ENCODE measurements at places on chromosomes 3 and 15. TPM values are rescaled to one million over a fixed set of nuclear protein-coding genes. Genes with fewer than 3 reads are reported as not detected.
A peak's percentile ranks its signal among the peaks of the same experiment; 100 is the strongest.

- DNase-seq: no peak
These were observed 14.6 kb upstream of the ARPP21 start for GRCh38 chr3:35624698-35625097.

DNA sequence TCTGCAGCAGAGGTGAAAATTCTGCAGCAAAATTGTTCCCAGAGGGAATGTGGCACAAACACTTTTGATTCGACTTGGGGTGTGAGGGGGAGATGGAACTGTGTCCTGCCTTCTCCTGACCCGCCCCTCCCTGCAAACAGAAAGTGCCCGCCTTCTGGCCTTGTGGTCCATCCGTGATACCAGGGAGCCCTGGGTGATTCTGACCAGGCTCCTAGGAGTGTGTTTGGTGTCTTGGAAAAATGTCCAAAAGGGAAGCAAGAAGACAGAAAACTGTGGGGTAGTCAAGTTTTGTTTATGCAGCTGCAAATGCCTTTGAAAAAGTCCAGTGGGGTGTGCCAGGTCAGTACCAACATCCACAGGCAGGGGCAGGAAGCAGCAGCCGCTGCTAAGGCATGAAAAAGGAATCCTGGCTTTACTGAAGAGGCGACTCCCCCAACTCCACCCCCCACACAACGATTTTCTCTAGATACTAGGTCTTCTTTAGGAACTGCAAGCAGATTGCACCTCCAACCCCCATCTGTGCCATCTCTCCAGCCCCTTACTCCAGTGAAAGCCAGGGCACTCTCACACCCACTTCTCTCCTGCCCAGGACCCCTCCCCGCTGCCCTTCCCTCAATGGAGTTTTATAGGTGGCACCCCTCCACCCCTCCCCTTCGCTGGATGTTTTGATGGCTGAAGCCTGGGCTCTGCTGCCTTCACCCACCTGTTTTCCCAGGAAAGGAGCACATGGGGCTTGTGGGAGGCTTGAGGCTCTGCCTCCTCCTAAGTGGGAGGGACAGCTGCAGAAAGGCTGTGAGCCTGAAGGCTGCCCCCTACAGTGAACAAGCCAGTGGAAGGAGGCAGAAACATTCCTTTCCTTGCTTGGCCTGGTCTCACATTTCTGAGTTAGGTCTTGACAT is 82.4 kb upstream of the HERC1 start:
- peak; percentile 68 for DNase-seq

DNA sequence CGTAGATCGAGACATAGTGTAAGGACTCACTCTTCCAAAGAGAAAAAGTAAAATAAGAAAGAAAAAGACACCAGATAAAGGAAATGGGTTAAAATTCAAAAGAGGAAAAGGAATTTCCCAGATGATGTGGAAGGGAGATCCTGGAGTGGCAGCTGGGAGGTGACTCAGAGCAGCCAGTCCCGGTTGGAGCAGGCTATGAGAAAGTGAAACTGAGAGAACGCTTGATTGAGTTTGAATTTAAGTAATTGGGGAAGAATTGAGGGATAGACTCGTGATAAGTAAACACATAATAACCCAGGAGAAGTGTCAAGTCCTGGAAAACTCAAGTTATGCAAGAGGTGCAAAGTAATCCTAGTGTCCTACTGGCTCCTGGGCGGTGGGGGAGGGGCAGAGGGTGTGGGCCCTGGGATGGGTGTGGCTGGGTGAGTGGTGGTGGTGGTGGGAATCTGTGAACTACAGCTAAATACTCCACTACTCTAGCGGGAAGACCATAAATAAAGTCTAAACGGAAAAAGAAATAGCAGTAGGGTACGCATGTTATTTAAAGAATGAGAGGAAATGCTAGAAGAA is 1.2 kb downstream of the PRR20G start:
- DNase-seq: no peak

DNA sequence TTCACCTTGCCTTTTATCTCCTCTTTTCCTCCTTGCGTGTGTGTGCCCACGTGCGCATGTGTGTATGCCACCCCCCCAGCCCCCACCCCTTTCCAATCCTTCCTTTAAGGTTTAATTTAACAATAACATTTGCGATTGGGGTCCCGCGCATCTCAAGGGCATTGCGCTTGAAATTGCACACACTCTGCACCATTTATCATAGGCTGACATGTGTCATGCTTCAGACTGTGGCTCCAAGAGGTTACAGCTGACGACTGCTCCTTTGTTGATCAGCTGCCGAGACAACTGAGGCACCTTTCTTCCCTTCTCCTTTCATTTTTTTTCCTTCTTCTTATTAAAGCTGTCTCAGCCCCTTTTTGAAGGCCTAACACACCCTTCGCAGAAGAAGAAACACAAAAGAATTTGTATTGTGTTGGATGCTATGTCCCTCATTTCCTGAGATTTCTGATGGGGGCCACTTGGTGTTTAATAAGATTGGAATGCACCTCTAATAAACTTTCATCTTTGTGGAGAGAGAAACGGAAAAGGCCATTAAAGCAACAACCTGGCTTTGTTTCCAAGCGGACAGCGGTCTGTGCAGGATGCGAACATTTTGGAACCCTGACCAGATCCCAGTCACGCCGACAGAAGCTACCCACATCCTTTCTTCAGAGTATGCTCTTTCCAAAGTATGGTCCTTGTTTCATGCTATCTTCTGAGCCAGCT is 470.1 kb downstream of the MCTP2 start:
- DNase-seq: no peak

DNA sequence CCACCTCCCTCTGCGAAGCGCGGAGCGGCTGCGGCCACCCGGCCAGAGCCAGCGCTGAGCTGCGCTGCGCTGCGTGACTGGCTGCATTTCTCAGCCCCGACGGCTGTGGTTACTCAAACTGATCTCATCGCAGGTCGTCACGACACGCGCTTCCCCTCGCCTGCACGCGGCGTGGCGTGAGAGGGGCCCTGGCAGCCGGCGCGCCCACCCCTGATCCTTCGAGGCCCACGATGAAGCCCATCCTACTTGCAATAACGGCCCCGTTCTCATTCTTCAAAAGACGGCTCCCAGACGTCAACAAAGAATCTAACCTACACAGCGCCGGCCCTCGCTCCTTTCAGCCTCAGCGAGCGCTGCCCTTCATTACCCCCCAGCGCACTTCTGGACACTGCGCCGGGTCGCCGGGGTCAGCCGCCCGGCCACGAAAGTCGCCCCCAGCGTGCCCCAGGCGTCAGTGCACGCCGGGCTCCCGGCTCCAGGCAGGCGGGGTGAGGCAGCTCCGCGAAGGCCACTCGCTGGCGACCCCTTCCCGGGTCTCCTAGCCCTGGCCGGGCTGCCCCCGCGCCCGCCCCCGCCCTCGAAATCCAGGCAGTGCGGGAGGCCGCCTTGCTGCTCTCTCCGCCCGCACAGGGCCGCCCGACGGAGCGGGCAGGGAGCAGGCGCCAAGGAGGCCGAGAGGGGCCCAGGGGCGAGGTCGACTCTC is 9.9 kb upstream of the LEKR1 start:
- DNase-seq: peak; percentile 28

- DNase-seq: no peak
These were observed 113.4 kb downstream of the CMSS1 start for GRCh38 chr3:99931059-99931458.

DNA sequence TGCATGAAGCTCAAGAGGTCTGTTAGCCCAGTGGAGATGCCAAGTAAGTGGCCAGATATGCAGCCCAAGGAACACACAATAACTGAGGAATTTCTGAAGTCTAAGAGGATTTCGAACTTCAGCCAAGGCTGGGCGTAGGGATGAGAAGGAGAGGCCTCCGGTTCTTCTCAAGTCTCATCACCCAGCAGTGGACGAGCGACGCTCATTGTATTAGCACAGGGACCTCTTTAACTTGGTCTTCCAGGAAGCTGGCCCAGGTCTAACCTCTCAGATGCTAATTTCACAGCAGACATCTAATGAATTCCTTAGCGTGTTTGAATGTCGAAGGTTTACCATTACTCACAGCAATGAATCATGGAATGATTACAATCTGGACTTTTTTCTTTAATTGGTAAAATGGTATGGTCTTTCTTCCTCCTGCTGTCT is 85.0 kb downstream of the HES1 start:
- DNase-seq: no peak

- peak; percentile 44 for DNase-seq
These were observed 86.1 kb upstream of the PSMD6 start for GRCh38 chr3:64109438-64109837.

DNA sequence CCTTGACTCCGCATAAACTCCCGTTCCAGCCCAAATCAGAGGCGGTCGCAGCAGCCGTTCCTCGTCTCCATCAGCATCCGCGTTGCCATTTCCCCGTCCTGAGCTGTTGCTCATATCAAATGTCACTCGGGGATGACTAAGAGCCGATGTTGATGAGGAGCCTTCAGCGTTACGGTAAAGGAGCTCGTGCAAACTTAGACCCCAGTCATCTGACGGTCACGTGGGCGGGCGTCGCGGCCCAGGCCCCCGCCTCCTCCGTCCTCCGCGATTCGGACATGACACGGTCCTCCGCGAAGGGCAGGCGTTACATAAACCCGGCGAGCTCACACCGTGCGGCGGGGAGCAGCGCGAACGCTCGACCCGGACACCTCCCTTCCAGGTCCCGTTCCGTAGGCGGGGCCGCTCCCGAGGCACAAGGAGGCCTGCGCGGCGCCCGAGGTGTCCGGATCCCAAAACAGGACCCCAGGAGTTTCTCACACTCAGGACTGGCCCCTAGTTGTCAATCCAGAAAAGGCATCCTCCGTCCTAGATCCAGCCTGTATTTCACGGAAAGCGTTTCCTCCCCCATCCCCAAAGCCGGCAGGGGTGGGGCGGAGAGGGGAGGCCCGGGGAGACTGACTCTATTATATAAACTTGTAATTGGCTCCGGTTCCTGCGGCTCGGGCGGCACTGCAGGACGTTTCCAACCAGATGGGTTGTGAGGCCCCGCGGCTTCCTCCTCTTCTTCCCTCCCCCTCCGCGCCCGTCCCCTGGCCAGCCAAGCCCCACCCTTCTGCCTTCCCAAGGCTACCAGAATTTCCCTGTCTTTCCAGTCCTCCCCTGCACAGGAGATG is 100.0 kb upstream of the IGF1R start:
- peak; percentile 69 for DNase-seq

- DNase-seq: peak; percentile 20
These were observed 314 bp upstream of the TMED3 start for GRCh38 chr15:79310612-79310984.

GRCh38 chr15:40097968-40098476 is 10.7 kb downstream of the BMF start:
- DNase-seq: no peak

GRCh38 chr3:106208967-106209366 is 340.2 kb upstream of the CBLB start:
- DNase-seq: no peak

DNA sequence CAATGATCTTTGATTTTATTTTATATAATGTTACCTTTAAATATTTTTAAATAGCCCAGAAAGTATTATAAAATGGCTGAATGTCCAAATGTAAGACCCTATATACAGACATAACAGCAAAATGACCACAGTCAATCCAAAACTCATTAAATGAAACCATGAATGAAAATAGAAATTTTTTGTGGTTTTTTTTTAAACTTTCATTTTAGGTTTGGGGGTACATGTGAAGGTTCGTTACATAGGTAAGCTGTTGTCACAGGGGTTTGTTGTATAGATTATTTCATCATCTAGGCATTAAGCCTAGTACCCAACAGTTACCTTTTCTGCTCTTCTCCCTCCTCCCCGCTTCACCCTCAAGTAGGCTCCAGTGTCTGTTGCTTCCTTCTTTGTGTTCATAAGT is 108.8 kb downstream of the FAIM start:
- DNase-seq: no peak

DNA sequence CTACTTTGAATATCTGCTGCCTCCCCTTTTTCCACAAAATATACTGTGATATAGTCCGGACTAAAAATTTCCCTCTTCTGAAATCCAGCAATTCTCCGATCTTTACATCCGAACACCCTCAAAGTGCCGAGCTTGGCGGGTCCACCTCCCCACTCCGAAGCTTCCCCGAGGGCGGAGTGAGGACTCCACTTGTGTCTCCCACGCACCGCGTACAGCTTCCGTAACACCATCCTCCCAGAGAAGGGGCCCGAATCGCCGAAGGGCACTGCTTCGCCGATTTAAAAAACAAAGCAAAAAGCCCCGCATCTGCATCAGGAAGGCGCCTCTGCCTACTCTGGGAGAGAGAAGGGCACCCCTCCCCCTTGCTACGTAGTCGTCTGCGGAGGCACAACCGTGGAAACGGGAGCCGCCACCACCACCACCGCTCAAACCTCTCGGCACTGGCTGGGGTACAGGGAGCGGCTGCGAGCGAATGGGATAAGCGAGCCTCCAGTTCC is 551 bp downstream of the NCBP2 start:
- DNase-seq: peak; percentile 31

DNA sequence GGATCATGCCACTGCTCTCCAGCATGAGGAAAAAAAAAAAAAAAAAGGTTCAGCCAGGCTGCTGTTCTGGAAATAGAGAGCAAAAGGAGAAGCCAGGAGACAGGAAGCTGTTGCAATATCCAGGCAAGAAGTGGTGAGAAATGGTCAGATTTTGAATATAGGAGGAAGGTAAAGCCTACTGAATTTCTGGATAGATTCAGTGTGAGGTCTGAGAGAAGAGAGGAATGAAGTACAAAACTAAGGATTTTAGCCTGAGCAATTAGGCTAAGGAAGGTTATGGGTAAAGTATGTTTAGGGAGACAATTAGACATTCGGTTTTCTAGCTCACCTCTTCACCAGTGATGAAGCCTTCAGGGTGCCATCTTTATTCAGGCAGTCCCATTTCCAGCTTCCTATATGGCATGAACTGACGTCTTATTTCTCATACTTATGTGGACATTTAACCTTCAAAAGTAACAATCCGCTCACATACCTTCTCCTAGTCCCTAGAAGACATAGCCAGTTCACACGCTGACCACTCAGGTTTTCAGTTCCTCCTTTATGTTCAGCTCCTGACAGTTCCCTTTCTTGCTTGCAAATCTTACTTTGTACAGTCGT is 57.2 kb downstream of the KIF9 start:
- no peak for DNase-seq

DNA sequence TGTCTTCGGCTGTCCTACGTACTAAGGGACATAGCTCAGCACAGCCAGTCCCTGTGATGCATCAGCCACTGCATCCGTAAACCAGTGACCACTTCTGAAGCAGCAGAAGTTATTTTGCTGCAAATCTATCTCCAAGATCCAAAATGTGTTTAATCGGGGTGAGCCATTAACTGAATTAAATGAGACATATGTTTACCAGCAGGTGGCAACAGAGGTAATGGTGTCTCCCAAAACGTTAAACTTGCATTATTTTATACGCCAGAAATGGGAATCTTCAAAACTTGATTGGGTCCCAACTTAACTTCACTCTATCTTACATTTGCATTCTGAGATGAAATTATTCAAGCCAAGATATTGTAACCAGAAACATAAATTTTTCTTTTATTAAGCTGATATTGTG is 75.3 kb upstream of the BOC start:
- DNase-seq: no peak

- DNase-seq: no peak
These were observed 22.1 kb upstream of the CDIN1 start for GRCh38 chr15:36557364-36557763.

Gene LRRN1
- polyA plus RNA-seq: 23.4 TPM

Gene SYNM
- 1.9 TPM for polyA plus RNA-seq

Gene LRTM1
- polyA plus RNA-seq: not detected

Gene C3orf49
- polyA plus RNA-seq: 1.00 TPM

Gene YEATS2
- 44.6 TPM for polyA plus RNA-seq

Gene CCDC39
- 9.8 TPM for polyA plus RNA-seq

Gene GP5
- polyA plus RNA-seq: 0.40 TPM

Gene SUCLG2
- 77.9 TPM for polyA plus RNA-seq
